ENCODE measurements at places on chromosomes 4 and X.

GRCh38 chrX:111506826-111507225 lies 4.6 kb upstream of the SERTM2 start:
- no peak for DNase-seq

- no peak for DNase-seq
These were observed 5.3 kb upstream of the PAPSS1 start for GRCh38 chr4:107725281-107725859.

DNA sequence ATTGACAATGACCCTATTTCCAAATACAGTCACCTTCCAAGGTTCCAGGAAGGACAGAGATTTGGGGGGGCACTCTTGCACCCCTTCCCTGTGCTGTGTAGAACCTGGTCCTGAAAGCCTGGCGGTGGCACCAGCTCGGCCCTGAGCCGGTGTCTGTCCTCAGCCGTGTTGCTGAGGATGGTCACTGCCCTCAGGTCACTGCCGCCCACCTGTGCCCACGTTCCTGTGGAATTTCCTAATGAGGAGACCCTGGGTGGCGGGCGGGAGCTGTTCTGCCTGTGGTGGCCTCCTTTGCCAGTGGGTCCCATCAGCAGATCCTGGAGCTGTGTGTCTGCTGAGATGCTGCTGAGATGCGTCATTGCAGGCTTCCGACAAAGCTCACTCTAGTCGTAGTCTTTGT lies 32.9 kb downstream of the NELFA start:
- DNase-seq, result no peak

DNA sequence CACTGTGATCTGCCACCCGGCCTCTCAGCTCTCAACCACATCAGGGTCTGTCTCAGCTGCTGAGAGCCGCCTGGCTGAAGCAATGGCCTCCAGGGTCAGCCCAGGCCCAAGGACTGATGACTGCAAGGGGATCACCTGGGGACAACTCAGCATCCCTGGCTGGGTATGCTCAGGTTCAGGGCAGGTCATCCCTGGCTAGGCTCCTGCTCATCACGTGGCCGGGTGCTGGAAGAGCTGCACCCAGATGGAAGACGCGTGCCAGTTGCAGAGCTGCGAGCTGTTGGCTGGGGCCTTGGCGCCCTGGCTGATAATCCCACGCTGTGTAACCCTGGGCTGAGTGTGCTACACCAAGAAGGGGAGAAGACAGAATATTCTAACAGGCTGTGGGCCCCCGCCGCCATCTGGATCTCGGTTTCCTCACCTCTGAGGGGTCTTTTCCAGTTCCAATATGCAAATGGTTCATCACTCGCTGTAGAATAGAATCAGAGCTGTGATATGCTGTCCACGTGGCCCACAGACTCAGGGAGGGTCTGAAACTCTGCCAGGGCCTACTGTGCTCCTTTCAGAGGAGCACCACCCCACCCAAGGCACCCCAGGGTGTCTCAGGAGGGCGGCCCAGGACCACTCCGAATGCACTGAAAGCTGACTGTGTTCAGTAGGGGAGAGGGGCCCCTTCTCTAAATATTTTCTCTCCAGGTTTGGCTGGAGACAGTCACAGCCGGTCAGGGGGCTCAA lies 338.8 kb downstream of the BCOR start:
- DNase-seq, result no peak

GRCh38 chr4:76498550-76498949 lies 63.5 kb downstream of the SHROOM3 start:
- no peak for DNase-seq

DNA sequence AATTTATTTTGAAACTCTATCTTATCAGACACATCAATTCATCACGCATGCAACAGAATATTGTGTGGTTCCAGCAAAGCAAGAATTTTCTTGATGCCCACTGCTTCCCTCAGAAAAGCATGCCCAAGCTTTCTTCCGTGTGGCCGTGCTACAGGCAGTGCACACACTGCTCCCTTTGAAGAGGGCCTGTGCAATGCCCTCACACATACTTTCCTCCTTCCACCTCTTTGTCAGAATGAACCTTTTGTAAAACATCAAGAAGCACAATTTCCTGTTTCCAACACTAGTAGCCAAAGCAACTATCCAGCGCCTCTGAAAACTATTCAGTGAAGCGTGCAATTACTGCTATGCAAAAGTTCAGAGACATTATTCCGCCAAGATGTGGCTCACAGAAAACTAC lies 201.7 kb downstream of the NLGN4X start:
- DNase-seq, result no peak

DNA sequence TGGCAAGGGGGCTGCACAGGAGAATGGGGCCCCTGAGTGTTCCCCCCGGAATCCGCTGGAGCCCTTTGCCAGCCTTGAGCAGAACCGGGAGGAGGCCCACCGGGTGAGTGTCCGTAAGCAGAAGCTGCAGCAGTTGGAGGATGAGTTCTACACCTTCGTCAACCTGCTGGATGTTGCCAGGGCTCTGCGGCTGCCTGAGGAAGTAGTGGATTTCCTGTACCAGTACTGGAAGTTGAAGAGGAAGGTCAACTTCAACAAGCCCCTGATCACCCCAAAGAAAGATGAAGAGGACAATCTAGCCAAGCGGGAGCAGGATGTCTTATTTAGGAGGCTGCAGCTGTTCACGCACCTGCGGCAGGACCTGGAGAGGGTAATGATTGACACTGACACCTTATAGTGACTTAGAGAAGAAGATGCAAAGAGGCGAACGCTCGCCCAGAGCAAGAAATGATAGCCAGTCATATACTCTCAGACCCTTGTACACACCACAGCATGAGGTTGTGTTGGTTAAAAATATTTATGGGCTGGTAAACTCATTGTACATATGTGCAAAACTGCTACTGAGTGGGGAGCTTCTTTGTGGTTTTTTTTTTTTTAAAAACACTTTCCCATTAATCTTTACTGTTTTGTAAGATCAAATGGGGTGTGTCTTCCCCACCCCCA lies 52.5 kb downstream of the JADE1 start:
- no peak for DNase-seq

- no peak for DNase-seq
These were observed 168.3 kb upstream of the HS3ST1 start for GRCh38 chr4:11596989-11597388.

- no peak for DNase-seq
These were observed 205.3 kb downstream of the ARAP2 start for GRCh38 chr4:36039026-36039425.
